ENCODE measurements at places on chromosomes 1 and 21.

DNA sequence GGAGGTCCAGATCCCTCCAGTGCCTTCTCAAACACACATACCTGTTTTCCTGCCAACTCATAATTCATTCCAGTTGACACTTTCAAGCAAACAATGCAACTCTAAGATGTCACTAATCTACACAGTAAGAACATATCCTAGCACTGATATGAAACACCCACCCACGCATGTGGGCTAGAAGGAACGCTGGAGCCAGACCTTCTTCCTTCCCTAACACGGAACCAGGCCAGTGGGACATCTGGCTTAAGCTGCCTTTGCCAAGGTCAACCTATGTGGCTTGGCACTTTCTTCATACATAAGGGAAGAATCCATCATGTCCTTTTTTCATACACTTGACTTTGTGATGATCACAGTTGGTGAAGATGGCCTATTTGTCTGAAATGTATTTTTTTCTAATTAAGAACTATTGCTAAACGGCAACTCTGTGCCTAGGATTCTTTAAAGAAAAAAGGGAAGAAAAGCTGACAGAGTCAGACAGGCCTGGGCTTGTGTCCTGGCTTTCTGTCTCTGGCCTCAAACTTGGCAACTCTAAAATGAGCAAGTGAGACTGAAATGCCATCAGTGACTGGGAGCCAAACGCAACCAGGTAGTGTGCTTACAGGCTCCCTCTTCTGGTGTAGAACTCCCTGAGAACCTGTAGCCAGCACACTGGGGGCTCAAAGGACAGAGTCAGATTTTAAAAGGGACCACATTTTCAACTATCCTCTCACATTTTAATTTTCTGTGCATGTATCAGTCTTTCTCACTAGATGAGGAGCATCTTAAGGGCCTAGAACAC, 92.6 kb upstream of the BEND5 start:
- no peak overlapping the region for H3K4me3 ChIP-seq
- no peaks in the 10 kb centered on the region for H3K4me1 ChIP-seq
- H3K27ac ChIP-seq = no peak overlapping the region
- DNase-seq = no peak
- H3K27me3 ChIP-seq = no peaks in the 10 kb centered on the region

- peak overlapping the region; percentile 37 for H3K27ac ChIP-seq
- H3K27me3 ChIP-seq = no peaks in the 10 kb centered on the region
- H3K4me1 ChIP-seq = no peaks in the 10 kb centered on the region
- no peak overlapping the region for H3K4me3 ChIP-seq
Observed at GRCh38 chr1:153617663-153618062, 1.5 kb upstream of the S100A14 start.

DNA sequence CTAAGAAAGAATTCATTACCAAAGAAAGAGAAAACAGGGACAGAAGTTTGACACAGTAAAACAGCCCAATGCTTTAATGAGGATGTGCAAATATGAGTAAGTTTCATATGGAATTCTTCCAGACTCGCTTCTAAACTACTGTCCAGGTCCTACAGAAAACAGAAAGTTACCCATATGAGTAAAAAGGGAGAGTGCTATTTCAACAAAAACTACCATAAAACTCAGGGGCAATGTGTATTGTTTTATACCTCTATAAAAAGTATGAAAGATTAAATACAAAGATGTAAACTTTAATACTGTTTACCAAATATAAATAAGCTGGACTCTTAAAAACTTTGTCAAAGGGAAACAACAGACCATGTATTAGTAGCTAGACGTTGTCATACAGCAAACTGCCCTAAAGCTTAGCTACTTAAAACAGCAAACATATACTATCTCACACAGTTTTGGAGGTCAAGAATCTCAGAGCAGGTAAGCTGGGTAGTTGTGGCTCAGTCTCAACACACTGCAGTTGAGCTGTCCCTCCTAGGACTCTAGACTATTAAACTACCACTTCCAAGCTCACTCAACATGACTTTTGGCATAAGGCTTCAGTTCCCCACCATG, 174.9 kb downstream of the COP1 start:
- no peak overlapping the region for H3K27ac ChIP-seq
- H3K36me3 ChIP-seq = peaks cover 4% of the 10 kb centered on the region
- H3K27me3 ChIP-seq = no peaks in the 10 kb centered on the region
- H3K4me3 ChIP-seq = no peak overlapping the region
- no peak for DNase-seq

- peaks cover 64% of the 10 kb centered on the region for H3K27me3 ChIP-seq
- no peaks in the 10 kb centered on the region for H3K36me3 ChIP-seq
- H3K27ac ChIP-seq = no peak overlapping the region
- peaks cover 20% of the 10 kb centered on the region for H3K4me1 ChIP-seq
- no peak overlapping the region for H3K4me3 ChIP-seq
- DNase-seq = no peak
Observed at GRCh38 chr1:110610696-110611286, 4.6 kb upstream of the KCNA2 start.

DNA sequence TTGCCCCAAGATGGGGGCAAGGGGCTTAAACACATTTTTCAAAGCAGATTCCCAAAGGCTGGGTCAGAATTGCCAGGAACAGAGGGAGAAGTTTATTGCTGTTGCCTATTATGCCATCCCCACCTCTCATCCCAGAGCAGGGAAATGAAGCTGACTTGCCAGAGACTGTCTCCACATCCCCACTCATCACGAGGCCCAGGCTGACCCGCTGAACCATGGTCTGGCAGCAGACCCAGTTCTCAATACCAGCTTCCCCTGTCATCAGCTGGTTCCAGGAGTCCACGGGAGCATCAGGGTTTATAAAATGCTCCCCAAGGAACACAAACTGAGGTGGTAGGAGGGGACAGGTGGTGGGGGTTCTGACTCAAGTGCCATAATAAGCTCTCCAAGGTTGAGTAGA, 605.9 kb downstream of the NPHP4 start:
- no peak overlapping the region for H3K27ac ChIP-seq
- H3K27me3 ChIP-seq = no peaks in the 10 kb centered on the region
- H3K36me3 ChIP-seq = no peaks in the 10 kb centered on the region
- H3K4me3 ChIP-seq = no peak overlapping the region
